ENCODE measurements at places on chromosomes 5 and 9.
A peak's percentile ranks its signal among the peaks of the same experiment; 100 is the strongest.

- DNase-seq: no peak
Observed at GRCh38 chr5:164593982-164594381, 1088.6 kb downstream of the MAT2B start.

GRCh38 chr9:259405-260404 is 45.0 kb downstream of the DOCK8 start:
- no peak for DNase-seq

GRCh38 chr9:16335788-16336580 is 534.5 kb downstream of the BNC2 start:
- DNase-seq: peak; percentile 74

DNA sequence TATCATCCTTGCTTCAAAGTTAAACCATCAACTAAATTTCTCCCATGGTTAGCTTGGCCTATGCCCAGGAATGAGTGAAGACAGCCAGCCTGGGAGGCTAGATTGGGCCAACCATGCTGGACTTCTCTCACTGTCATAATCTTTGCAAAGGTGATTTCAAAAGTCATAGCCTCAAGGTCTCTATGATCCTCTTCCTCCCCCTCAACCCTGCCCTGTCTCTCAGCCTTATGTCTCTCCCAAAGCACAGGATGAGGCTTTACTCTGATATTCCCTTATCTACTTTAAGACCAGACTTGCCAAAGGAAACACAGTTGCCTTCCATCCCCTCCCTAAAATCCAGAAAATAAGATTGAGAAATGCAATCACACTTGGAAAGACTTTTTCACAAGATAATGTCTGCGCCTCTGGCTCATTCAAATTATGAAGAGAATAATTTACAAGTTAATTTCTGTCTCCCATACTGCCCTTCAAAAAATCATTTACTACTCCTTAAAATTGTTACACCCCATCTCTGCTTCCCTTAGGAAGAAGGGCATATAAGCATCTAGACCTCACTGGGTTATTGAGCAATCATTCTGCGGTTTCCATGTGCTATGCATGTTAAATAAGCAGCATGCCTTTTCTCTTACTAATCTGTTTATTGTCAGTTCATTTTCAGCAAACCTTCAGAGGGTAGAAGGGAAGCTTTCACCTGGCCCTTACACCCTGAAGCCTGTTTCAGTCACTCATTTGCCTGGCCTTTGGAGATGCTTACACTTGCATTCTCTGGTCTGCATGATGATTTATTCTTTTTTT is 113.8 kb upstream of the ANKRD55 start:
- DNase-seq: peak; percentile 70

- DNase-seq: no peak
Observed at GRCh38 chr5:140338908-140339307, 7.5 kb downstream of the HBEGF start.

GRCh38 chr5:181215997-181216989 is 6.8 kb upstream of the TRIM41 start:
- DNase-seq: no peak

DNA sequence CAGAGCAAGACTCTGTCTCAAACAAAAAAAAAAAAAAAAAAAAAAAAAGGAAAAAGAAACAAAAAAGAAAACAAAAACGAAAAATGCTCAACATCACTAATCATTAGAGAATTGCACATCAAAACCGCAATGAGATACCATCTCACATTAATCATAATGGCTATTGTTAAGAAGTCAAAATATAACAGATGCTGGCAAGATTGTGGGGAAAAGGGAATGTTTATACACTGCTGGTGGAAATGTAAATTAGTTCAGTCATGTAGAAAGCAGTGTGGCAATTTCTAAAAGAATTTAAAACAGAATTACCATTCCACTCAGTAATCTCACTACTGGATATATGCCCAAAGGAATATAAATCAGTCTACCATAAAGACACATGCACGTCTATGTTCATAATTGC is 50.4 kb upstream of the PRR16 start:
- DNase-seq: no peak

DNA sequence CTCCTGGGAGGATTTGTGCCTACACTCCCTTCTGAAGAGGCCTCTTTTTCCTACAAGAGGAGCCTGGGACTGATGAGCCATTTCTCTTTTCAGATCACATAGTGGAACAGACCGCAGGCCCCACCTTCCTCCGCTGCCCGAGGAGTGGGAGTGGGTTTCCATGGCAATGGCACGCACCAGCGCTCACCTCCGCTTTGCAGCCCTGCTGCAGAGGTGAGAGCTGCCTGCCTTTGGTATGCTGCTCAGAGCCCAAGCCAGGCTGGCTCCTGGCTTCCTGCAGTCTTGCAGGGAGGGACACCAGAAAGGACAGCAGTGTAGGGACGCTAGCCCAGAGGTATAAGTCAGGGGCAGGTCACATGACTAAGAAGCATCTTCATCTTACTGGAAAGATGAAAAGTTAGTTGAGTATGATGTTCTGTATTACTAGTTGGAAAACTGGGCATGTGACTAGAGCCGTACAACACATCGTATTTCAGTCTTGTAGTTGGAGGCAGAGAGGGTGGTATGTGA is 12.4 kb downstream of the PTTG1 start:
- no peak for DNase-seq

GRCh38 chr9:137372693-137373610 is 50.0 kb downstream of the EXD3 start:
- DNase-seq: no peak

GRCh38 chr9:33106827-33107621 is 30.6 kb upstream of the SMU1 start:
- no peak for DNase-seq

DNA sequence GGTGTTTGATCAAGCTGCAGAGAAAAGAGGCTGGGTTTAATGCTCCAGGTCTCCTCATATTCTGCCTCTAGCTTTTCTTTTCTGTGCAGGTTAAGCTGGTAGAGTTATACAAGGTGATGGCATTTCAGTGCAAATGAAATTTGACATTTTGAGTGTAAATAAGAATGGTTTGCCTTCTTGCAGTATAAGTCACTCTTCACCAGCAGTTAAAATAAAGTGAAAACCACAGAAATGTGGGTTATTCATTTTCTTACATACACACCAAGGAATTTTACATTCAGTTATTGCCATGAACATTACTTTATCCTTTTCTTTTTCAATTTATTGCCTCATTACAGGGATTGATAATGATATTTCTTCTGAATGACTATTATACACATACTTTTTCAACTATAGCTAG is 337.5 kb upstream of the PCSK5 start:
- no peak for DNase-seq

DNA sequence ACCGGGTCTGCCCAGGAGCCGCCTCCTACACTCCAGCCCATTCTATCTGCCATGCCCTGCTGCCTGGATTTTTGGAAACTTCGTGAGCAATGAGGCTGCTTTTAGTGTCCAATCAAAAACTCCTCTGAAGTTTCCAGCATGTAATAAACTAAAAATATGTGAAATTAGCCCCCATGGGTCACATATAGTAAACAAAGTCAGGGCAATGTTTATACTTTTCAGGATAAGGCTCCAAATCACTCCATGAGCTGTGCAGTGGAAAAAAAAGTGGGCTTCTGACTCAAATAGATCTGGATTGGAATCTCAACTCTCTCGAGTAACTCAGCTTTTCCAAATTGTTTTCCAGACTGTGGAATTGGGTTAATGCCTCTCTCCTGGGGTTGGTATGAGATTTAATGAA is 68.2 kb downstream of the PIK3R1 start:
- no peak for DNase-seq

DNA sequence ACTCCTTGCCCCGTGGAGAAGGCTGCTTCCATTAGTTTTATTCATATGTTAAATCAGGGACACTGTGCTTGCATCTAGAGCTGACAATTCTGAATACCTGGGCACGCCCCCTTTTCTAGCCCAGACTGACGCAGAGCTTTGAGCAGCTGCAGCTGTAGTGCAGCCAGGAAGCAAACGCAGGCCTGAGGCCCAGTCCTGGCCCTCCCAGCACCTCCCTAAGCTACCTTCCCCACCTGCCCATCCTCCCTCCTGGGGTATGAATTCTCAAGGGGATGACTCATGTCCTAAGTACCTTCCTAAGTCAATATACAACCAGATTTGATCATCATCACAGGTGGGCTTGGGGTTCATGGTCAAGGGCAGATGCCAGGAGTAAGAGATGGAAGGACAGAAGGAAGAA is 3.5 kb downstream of the PHF19 start:
- no peak for DNase-seq

- DNase-seq: peak; percentile 80
Observed at GRCh38 chr5:132500931-132501628, 10.5 kb upstream of the IRF1 start.

- DNase-seq: no peak
Observed at GRCh38 chr9:137797206-137798120, 80.1 kb upstream of the CACNA1B start.

DNA sequence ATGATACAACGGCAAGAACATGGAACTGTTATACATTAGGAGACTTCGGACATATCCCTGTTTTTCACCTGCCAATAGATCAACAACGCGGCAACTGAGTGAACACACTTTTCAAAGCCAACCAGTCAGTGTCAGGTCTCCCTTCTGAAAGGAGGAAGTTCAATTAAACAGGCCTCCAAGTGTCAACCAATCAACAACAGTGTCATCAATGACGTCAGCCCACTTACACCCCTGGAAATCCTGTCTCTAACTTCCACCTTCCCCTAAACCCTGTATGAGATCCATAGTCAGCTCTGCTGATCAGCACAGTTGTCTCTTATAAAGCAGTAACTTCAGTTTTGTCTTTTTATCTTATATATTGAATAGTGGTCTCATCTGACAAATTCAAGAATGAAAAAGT is 36.6 kb downstream of the DMRT3 start:
- DNase-seq: peak; percentile 58

DNA sequence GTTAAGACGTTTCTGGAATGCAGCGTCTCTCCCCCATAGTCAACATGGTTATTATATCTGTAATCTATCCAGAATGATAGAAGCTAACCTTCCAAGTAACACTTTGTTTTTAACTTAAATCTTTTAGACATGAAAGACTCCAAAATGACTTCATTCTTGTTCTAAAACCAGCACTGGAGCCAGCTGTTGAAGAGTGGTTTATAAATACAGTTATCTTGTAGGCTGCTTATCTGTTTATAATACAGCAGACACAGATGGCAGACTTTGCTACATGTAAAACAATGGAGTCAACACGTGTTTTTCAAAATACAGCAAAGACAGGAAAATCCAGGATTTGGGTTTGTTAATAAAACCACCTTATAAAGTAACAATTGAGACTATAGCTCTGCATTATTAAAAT is 48.8 kb upstream of the RETREG1 start:
- DNase-seq: no peak

- peak; percentile 94 for DNase-seq
Observed at GRCh38 chr5:67165526-67166459, 30.8 kb downstream of the CD180 start.

GRCh38 chr5:101942321-101942882 is 353.7 kb downstream of the SLCO4C1 start:
- DNase-seq: peak; percentile 49

DNA sequence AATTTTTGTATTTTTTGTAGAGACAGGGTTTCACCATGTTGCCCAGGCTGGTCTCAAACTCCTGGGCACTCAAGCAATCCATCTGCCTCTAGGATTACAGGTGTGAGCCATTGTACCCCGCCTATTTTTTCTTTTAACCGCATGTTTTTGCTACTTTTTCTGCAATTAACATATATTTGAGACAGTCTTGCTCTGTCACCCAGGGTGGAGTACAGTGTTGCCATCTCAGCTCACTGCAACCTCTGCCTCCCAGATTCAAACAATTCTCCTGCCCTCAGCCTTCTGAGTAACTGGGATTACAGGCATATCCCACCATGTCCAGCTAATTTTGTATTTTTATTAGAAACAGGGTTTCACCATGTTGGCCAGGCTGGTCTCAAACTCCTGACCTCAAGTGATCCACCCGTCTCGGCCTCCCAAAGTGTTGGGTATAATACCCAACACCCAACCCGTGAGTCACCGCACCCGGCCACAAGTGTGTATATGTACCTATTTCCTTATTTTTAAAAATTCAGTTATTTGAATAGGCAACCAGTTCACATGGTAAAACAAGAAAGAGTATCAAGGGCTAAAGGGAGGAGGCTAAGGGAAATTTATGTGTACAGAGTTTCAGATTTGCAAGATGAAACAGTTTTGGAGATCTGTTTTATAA is 13.3 kb downstream of the PHAX start:
- no peak for DNase-seq

GRCh38 chr5:2685651-2686272 is 65.7 kb downstream of the IRX2 start:
- no peak for DNase-seq

- DNase-seq: no peak
Observed at GRCh38 chr5:5139336-5139776, 774 bp upstream of the ADAMTS16 start.

GRCh38 chr5:135350536-135350935 is 48.5 kb downstream of the MACROH2A1 start:
- no peak for DNase-seq
